Right lung (tissue), 10 donors: ENCODE measurements at places on chromosomes 1 and 21. TPM values are rescaled to one million over a fixed set of nuclear protein-coding genes. Genes with fewer than 3 reads are reported as not detected.
A peak's percentile ranks its signal among the peaks of the same experiment; 100 is the strongest.

The VANGL2 gene
- polyA plus RNA-seq: 33.7 TPM

DNA sequence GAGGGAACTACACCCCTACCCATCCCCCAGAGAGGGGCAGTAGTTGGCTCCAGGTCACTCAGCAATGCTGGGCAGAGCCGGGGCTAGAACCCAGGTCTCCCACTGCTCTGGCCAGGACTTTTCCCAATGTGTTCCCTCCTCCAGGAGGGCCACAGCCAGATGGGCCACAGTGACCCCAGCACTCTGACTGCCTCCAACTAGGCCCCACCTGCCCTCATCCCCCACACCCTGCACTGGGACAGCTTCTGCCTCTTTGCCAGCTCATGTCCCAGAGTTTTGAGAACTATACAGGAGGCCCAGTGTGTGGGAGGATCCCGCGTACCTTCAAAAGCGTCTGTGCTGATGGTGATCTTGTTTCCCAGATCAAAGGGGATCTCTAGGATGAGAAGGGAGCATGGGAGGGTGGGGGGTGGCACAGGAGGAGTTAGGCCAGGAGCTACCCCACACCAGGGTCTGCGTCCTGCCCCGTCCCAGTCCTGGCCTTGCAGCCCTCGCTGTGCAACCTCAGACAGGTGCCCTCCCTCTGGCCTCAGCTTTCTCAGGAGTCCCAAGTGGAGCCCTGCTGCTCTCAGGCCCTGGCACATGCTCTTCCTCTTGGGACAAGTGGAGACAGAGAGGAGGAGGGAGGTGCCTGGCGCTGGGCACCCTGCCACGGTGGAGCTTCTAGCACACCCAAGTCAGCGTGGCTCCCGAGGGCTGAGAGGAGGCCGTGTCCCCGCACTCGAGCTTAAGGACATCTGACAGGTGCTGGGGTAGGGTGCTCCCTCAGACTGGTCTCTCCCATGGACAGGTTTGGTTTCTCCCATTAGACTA lies 22.0 kb downstream of the MYOM3 start:
- no peak for DNase-seq

GRCh38 chr1:35851132-35851869 lies 31.7 kb upstream of the AGO1 start:
- DNase-seq: peak; percentile 75

The PTPN14 gene
- polyA plus RNA-seq: 16.9 TPM

DNA sequence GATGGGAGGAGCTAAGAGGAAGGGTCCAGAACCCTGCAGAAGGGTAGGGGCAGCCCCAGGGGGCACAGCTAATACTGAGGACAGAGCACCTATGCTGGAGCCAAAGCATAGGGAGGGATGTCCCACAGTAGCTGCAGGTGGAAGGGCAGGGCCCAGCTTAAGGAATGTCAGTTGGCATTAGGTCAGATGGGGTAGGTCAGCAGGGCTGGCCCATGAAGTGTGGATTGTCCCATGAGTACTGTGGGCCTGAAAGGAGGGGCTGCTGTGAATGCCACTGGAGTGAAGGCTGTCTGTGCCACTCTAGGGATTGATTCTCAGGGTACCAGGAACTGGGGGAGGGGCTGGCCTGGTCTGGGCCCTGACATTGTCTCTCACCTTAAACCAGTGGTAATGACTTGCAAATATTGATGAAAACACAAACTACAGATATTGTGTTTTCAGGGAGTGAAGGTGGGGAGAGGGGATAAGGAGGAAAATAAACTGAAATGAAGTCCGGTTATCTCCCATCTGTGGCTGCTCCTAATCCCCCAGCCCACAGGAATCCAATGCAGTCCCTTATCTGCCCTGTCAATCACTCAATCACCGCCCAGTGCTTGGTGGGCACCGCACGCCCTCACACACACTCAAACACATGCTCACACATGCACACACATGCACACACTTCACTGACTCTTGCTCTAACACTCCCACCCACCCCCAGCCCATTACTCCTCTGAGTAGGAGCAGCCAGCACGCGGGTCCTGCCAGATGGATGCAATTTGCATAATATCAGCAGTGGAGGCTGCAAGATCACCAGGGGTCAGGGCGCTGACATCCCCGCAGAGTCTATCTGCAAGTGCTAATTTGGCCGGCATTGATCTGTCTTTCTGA lies 27.8 kb downstream of the DMAP1 start:
- no peak for DNase-seq

DNA sequence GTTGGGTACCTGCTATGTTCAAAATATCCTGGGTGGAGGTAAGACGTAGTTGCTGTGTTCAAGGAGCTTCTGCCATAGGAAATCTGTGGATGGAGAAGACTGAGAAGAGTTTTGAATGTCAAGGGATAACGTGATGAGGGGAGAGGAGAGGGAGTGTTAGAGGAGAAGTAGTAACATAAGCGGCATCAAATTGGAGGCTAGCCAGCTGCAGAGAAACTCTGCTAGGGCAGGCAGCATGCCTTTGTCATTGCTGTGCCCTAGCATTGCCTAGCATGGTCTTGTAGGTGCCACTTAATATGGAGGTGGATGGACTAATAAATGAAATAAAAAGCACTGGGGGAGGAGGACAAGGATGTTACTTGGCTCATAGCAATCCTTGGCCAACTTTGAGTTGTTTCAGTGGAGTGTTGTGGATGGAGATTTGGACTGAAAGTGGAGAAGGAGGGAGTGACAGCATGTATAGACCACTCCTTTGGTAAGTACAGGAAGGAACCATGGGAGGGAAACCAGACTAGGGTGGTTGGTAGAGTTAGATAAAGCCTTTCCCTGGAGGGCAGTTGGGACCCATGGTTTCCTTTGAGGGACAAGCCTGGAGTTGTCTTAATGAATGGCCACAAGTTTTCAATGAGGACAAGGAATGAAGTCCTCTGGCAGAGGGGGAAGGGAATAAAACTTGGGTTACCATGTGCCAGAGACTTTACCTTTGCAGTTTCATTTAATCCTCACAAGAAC lies 6.3 kb downstream of the VANGL1 start:
- no peak for DNase-seq

The TEDDM1 gene
- polyA plus RNA-seq: 0.15 TPM

DNA sequence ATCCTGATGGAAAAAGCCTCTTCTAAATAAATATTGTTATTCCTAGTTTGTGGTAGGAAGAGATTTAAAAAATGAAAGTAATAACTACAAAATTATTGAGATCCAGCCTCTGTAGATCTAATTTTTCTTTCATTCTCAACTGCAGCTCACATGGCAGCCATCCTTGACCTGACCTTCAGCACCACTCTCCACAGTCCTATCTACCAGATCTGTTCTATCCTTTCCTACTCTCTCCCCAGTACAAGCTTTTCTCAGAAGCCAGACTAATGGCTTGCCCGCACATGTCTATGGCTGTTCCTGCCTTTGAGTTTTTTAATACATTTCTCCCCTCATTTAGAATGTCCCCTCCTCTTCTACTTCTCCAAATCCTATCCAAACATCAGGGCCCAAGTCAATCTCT lies 51.5 kb downstream of the MACO1 start:
- no peak for DNase-seq

The OR2T27 gene
- polyA plus RNA-seq: not detected

DNA sequence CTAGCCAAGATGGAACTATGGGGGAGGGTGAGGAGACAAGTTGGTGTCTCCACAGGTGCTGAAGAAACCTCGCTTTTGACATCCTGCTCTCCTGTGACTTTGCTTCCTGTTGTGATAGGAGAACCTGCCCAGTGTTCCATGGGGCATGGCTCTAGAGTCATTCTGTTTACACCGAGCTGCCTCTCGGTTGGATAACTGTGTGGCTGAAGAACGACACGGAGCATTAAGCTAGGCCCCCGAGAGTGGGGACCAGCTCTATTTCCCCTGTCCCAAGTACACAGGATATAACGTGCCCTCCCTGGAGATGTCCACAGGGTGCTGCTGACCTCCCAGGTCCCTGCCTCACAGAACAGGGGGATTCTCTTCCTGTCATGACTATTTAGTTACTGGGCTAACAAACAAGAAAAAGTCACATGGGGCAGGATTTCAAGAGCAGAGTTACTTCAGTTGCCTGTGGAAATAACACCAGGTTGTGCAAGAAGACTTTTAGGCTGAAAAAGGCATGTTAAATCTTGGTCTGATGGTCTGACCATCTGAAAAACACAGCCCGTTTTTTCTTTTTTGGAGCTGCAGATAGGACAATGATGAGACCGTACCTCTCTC lies 29.4 kb upstream of the PPP2R5A start:
- DNase-seq: no peak

GRCh38 chr1:66575739-66576138 lies 41.8 kb downstream of the SGIP1 start:
- no peak for DNase-seq

- DNase-seq: no peak
These were observed 22.3 kb downstream of the NECAP2 start for GRCh38 chr1:16462773-16463330.

The RNU5D-1 gene
- not detected for polyA plus RNA-seq

DNA sequence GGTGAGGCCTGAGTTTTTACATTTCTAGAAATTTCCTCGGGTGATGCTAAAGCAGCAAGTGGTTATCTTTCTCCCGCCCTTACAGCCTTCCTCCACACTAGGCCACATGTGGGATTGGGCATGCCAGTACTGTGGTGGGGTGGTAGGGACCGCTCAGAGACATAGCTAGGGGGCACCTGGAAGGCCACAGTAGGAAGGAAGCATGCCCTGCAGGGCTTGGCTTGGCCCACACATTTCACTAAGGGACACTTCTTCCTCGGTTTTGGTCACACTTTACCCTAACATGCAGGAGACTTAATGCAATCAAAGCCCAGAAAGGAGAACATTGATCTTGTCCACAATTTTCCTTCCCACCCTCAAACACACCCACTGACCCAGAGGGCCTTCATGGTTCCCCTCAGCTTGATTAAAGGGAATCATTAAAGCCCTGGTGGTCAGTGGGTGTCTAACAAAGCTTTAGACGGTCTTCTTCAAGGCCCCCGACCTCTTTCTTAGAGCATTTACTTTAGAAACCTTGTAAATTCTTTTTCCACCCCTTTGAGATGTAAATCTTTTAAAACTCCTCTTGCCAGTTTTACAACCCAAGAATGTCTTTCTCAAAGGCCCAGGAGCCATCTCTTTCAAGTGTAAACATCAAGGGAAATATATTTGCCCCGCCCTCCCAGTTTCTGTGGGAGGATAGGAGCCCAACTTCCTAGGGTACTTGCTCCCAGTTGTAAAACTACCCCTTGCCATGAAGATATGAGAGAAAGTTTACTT lies 246.4 kb upstream of the PTBP2 start:
- no peak for DNase-seq

The PDE9A gene
- polyA plus RNA-seq: 23.0 TPM

The C1orf53 gene
- 3.4 TPM for polyA plus RNA-seq

DNA sequence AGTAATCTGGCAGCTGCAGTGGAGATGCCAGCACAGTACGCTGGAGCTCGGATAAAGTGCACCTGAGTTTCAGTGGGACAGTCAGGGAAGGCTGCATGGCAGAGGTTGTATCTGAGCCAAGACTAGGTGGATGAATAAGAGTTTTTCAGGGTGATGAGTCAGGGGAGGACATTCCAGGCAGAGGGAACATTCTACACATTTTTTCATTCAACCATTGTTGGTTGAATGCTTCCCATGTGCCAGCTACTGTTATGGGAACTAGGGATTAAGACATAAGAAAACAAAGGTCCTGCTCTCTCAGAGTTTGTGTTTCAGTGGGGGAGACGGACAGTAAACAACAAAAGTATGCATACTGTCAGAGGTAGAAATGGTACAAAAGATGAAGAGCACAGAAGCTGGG lies 5.2 kb downstream of the LEPR start:
- no peak for DNase-seq

DNA sequence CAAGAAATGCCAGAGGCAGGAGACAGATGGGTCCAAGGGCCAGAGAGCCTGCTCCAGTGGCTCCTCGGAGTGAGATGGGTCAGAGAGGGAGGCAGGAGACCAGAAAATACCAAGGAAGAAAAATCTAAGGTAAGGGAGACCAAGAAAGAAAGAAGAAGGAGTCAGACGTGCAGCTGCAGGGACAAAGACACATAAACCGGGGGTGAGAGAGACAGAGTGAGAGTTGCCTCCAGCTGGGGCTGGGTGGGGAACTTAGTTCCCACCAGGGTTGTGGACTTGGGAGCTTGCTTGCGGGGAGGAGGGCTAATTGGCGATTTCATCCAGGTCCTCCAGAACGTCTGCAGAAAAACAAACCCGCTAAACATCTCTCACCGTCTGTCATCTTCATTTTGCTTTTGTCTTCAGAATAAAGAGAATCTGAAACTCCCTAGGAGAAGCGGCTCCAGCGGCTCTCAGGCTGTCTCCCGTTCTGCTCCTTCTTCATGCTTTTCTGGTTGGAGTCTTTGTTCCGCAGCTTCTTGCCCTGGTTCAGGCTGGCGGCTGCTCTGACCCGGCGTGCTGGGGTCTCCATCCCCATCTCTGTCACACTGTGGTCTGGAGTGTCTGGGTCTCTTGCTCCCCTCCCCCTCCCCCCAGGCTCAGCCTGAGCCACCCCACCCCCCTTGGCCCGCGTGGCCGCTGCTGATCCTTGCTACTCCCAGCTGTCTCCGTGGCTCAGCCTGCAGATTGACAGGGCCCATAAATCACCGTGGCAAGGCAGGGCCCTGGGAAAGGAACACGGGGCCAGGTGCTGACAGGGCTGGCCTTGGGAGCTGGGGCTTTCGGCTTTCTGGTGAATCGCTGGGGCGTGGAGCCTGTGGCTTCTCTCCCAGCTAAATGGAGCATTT lies 66.6 kb downstream of the UBIAD1 start:
- DNase-seq: no peak

The CNTN2 gene
- polyA plus RNA-seq: 0.36 TPM

- DNase-seq: no peak
These were observed 35.4 kb downstream of the ACTL8 start for GRCh38 chr1:17790383-17791054.

The CTTNBP2NL gene
- 44.6 TPM for polyA plus RNA-seq

- no peak for DNase-seq
These were observed 185.5 kb downstream of the ZNF281 start for GRCh38 chr1:200224315-200224714.

The SERPINC1 gene
- polyA plus RNA-seq: not detected

- no peak for DNase-seq
These were observed 258.9 kb downstream of the PTBP2 start for GRCh38 chr1:96980448-96980847.

GRCh38 chr1:231252336-231252735 lies 11.3 kb downstream of the GNPAT start:
- no peak for DNase-seq

DNA sequence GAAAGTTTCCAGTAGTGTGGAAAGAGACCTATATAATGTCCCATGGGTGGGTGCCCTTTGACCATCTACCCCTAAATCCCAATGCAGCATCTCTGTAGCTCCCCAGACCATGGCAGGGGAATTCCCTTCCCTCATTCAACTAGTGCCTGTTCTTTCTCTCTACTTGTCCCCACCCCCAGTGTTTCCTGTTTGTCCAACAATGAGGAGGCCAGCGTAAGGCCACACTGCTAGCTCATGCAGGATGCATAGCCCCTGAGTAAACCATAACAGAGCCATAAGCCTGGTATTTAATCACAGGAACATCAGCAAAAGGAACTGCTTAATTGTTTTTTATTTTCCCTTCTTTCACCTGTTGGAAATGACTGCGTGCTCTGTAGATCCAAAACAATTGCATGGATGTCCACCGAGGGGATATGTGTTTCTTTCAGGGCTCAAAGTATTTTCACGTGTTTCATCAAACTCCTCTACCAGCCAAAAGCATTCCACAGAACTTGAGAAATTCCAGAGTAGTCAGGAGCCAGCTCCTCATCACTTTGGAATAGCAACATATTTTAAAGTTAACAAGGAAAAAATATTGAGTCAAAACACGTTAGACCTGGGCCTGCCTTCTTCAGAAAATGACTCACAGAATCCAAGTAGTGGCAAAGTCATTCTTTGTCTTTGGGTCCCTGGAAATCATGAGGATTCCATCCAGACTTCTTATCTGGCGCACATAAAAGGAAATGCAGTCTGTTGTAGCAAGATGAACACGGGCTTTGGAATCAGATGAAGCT lies 162.5 kb upstream of the SGIP1 start:
- DNase-seq: no peak
